ENCODE measurements at places on chromosomes 2 and 18.

- no peak for DNase-seq
Observed at GRCh38 chr18:66616523-66616983, 12.7 kb upstream of the CDH19 start.

GRCh38 chr2:144943986-144944385, 424.1 kb upstream of the ZEB2 start:
- no peak for DNase-seq

DNA sequence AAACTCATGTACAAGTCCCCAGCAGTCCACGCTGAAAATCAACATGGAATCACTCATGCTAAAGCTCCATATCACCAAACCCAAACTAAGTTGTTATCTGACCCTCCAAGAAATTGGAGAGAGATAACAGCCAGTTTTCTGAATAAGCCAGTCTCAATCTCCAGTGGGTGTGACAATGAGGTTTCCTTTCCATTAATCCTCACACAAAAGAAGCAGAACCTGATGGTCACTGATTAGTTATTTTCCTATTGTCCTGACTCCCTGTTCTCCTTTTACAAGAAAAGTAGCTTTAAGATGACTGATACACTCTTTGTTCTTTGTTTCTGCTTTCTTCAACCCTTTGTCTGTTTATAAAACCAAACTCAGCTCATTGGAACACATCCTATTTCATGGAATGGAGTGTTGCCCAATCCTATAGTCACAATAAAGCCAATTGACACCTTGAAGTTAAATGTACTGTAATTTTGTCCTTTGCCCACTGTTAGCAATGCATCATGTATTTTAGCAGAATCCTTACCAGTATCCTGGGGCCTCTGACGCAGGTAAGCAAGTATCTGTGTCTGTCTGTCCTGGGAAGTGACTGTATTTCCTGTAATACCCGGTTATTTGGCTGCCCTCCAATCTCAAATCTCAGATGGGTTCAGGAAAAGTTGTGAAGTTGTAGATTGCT, 30.6 kb upstream of the SH3RF3 start:
- DNase-seq: no peak

GRCh38 chr2:137930146-137930545, 34.1 kb upstream of the HNMT start:
- no peak for DNase-seq

GRCh38 chr2:240454106-240454901, 18.8 kb downstream of the GPC1 start:
- DNase-seq: no peak

GRCh38 chr2:112141626-112142007, 3.4 kb downstream of the FBLN7 start:
- DNase-seq: no peak

DNA sequence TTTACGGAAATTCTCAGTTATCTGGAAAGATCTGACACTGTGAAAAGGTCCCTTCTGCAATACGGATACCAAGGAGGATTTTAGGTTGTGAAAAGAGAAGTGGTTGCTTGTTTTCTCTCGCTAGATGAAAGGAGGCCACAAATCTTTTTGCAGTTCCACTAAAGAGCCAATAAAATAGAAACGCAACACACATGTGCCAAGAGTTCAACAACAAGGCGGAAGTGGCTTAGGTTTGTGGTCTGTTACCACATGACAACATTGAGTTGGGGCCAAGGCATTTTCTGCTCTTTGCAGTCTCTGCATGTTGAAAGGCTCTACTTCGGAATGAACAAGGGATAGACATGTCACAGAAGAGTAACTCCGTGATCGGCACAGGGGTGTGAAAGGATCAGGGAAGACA, 115.7 kb upstream of the OSR1 start:
- DNase-seq: no peak

DNA sequence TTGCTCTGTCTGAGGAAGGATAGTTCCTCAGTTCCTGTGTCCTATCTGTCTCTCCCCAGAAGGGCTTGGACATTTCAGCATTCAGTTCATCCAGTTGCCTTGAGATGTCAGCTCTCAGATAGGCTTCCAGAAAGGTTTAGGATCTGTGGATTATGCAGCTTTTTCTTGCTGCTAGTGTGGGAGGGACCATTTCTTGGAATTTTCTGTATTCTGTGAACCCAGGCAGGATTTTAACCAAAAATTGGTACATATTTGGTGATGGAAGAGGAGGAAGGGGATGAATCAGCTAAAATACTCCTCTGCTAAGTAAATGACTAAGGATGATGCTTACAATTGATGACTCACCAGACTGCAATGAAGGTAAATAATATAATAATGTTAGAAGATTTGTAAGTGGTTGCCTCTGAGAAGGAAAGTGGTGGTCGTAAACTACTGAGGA, 58.6 kb upstream of the DOCK10 start:
- DNase-seq: no peak

DNA sequence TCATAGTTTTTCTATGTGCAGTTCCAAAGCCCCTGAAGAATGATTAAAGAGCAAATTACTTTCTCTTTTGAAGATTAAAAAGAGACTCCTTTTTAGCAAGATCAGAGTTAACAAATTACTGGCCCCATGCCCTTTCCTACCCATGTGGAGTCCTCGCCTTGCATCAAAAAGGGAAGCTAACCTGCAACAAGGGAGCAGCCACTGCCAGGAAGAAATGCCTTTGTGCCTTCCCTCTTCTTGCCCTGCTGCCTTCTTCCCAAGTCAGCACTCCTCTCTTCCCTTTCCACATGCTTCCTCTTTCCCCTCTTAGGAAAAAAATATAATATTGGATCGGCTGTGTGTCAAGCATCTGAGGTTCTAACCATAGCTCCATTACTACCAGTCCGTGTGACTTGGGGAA, 37.1 kb upstream of the CYP1B1 start:
- no peak for DNase-seq

GRCh38 chr2:144660518-144661316, 140.8 kb upstream of the ZEB2 start:
- no peak for DNase-seq

Measured in activated CD8-positive, alpha-beta memory T cell treated with anti-CD3 and anti-CD28 coated beads, Interleukin-2, amount 50 U/mL, for 4 hours (primary cell).